NCI-H524 treated with DMSO at 0.1 percent for 48 hours (cell line): ENCODE measurements at places on chromosomes 1 and 21.

GRCh38 chr1:176225911-176226310 is 18.8 kb upstream of the COP1 start:
- DNase-seq: no peak

DNA sequence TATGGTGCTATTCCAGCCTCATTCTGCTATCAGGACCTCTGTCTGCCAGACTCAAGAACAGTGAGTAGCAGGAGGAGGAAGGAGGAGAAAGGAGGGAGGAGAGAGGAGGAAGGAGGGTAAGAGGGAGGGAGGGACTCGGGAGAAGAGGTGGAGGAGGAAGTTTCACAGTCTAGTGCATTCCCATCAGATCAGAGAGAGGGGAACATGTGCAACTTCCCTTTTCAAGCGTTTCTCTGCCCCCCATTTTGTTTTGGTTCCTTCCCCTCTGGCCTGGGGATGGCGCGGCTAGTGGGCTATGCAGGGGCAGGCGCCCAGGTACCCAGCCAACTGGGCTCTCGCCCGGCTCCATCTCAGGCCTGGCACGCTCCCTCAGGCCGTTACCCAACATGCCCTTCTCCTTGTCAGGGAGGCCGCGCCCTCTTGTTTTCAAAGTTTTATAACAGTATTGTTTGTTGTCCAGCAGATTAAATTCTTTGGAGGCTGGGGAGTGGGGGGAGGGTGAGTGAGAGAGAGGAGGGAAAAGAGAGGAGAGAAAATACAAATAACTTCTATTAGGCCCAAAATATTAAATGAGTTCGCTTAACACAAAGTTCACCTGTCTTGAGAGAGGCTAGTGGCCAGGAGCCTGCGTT is 56.0 kb downstream of the CD46 start:
- DNase-seq: no peak

- DNase-seq: no peak
Measured at GRCh38 chr1:155278689-155279160, 1.5 kb downstream of the HCN3 start.

- DNase-seq: peak; percentile 65
Measured at GRCh38 chr1:243354511-243355153, 98.8 kb downstream of the SDCCAG8 start.

- no peak for DNase-seq
Measured at GRCh38 chr1:63847308-63847910, 73.6 kb downstream of the ROR1 start.

- DNase-seq: no peak
Measured at GRCh38 chr1:161994175-161994668, 29.4 kb downstream of the OLFML2B start.

GRCh38 chr1:227915564-227916553 is 31.9 kb downstream of the WNT9A start:
- peak; percentile 22 for DNase-seq

GRCh38 chr1:110242062-110242461 is 31.9 kb downstream of the KCNC4 start:
- no peak for DNase-seq

DNA sequence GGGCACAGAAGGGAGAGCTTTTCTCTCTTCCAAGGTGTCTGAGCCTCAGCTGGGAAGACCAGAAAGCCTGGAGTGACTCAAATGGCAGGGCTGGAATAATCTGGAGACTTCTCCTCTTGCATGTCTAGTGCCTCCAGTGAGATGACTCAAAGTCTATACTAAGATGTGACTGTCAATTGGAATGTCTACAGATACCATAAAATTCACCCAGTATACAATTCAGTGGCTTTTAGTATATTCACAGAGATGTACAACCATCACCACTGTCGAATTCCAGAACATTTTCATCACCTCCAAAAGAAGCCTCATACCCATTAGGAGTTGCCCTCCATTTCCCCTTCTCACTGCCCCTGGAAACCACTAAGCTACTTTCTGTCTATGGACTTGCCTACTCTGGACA is 47.9 kb upstream of the CNN3 start:
- no peak for DNase-seq

DNA sequence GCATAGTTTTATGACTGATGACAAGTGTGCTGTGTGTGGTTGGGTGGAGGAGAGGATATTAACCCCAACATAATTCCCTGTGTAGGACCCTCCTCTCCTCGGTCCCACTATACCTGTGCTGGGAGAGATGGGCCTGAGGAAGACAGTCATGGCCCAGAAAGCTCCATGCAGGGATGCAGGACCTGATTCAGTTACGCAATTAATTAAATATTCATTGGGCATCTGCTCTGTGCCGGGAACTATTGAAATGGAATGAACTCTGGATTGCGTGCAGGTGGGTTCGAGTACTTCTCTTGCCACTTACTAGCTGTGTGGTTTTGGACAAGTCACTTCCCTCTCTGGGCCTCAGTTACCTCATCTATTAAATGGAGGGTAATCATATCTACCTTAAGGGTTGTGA is 74.6 kb downstream of the CD247 start:
- no peak for DNase-seq

DNA sequence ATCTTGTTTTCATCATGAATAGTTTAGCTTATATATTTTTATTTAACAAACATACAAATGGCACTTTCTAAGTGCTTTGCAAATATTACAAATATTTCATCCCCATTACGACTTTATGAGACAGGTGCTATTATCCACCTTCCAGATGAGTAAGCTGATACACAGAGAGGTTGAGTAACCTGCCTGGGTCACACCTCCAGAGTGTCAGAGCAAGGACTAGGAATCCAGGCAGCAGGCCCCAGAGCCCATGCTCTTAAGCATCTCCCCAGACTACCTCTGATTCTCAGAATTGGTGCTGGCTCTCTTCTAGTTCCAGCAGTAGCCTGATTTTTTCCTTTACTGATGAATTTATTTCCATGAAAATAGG is 40.0 kb downstream of the EPHB2 start:
- no peak for DNase-seq
